ENCODE measurements at places on chromosomes 1 and 21.

DNA sequence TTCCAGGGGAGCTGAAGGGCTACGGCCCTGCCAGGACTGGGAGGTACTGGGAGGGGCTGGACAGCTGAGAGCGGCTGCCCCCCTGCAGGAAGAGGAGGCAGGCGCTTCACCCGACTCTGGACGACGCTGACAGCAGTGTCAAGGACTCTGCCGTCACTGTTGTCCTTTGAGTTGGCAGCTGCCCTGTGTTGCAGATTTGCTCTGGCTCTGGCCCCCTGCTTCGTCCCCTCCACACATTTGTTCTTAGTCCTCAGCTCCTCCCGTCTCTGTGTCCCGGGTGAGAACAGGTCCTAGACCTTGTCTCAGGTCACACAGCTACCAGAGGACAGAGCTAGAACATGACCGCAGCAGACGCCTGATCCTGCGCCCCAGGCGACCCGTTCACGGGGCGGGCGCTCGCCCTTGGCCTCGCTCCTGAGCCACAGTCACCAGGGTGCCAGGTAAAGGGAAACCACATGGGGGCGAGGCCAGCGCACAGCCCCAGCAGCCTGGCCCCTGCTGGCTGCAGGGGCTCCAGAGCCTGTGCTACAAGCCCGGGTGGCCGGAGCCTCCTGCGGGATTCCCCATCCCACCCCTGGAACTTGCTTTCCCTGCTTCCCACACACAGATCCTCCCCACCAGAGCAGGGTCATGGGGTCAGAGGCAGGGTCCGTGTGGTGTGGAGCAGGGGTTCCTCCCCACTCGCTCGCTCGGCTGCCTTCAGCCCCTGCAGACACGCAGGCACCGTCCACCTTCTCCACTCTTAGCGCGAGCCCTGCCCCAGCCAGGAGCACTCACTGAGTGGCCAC, 10.7 kb upstream of the NPHP4 start:
- DNase-seq = no peak

- DNase-seq = no peak
Observed at GRCh38 chr1:150550222-150551050, 1.2 kb downstream of the ADAMTSL4 start.

- no peak for DNase-seq
Observed at GRCh38 chr1:248753708-248754280, 1.8 kb downstream of the LYPD8 start.

GRCh38 chr21:27648560-27648959, 681.7 kb upstream of the ADAMTS5 start:
- no peak for DNase-seq

GRCh38 chr1:196209983-196210382, 398.3 kb downstream of the KCNT2 start:
- DNase-seq = no peak

GRCh38 chr21:14383596-14384180, 742 bp upstream of the HSPA13 start:
- DNase-seq = no peak

- DNase-seq = no peak
Observed at GRCh38 chr1:182143825-182144645, 82.5 kb upstream of the ZNF648 start.

DNA sequence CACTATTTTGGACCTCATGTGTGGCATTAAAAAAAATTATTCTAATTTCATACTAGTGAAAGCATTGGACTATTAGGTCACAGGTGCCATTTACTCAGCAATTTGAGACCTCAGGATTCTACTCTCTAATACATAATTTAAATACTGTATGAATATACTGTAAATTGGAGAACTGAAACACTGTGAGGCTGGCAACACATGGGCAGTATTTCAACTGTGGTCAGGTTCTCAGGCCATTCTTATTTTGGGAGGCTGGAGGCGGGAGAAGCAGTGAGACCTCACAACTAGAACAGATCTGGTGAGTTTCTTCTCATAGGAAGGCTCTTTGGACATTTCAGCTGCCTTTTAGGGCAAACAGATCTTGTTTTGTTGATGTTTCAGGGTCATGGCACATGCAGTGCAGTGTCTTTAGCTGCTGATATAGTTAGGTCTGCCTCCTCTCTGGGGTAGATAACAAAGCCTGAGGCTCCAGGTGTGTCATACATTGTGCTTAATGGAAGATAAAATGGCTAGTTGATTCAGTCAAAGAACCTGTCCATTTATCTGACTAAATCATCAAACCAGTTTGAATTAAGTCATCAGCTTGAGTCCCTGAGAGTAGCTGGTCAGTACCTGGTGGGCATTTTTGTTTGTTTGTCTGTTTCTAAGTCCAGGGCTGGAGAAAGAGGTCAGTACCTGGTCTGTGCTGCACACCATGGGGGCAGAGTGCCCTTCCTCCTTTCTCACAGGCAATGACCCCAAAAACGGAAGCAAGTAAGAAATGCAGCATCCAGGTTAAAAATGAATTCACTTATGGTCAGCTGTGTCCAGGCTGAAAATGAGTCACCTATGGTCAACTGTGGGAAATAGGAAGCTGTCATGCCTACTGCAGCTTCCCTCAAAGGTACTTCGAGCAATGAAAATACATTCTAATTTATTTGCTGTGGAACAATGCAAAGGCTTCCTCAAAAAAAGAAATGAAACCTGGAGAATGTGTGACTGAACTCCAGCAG, 216.2 kb downstream of the SDCCAG8 start:
- DNase-seq = no peak

DNA sequence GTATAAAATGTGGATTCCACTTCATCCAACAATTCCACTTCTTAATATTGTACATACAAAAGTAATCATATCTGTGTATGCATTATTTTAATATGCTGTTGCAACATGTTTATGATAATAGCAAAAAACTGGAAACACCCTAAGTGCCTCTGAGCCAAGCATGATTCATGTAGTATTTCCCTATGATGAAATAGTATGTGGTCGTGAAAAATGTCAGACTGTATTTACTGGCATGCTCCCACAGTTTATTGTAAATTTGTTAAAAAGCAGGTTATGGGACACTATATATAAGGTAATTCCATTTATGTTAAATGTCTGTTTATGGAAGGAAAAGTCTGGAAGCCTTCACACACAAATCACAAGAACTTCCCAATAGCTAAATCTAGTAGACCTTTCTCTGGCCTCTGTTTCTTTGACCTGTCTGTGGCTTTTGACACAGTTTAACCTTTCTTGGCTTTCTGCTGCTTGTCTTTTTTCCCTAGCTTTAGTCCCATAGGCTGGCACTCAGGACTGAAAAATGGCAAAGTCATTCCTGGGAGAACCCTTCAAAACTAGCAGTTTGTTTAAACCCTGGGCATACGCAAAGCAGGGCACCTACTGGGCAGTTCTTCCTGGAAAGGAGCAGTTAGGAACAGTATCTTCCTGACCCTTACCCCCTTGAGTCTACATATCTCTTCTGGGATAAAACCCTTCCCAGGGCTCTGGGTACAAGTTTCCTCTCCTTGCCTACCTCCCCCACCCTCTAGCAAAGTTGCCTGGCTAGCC, 65.4 kb upstream of the ARTN start:
- no peak for DNase-seq

DNA sequence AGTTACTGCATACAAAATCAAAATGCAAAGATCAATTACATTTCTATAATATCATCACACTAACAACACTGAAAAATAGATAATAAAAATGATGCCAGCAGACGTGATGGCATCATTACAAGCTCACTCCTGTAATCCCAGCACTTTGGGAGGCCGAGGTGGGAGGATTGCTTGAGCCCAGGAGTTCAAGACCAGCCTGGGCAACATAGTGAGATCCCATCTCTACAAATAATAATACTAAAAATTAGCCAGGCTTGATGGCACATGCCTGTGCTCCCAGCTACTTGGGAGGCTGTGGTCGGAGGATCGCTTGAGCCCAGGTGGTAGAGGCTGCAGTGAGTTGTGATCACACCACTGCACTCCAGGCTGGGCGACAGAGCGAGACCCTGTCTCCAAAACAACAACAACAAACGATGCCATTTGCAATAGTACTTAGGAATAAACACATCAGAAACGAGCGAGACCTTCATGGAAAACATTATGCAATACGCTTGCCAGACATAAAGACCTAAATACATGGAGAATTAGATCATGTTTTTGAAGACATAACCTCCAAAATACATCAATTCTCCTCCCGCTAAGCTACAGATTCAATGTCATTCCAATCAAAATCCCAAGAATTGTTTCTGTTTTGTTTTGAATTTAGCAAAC, 86.6 kb upstream of the ERRFI1 start:
- no peak for DNase-seq

GRCh38 chr1:96234299-96234698, 487.3 kb upstream of the PTBP2 start:
- DNase-seq = no peak

- DNase-seq = no peak
Observed at GRCh38 chr1:58580186-58580585, 3.1 kb upstream of the TACSTD2 start.

- DNase-seq = no peak
Observed at GRCh38 chr1:205636732-205637131, 4.9 kb upstream of the ELK4 start.
